Brain microvascular endothelial cell (primary cell): ENCODE measurements at places on chromosomes 2 and 18.

DNA sequence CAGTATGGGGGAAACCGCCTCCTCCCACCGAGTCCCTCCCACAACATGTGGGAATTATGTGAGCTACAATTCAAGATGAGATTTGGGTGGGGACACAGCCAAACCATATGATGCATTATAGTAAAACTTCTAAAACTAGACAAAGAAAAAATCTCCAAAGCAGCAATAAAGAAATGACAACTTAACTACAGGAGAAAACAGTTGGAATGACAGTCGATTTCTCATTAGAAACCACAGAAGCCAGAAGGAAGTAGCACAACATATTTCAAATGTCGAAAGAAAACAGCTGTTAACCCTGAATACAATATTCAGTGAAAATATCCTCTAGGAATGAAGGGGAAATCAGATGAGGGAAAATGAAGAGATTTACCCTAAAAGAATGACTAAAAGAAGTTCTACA, 53.5 kb upstream of the TCF4 start:
- DNase-seq = no peak

DNA sequence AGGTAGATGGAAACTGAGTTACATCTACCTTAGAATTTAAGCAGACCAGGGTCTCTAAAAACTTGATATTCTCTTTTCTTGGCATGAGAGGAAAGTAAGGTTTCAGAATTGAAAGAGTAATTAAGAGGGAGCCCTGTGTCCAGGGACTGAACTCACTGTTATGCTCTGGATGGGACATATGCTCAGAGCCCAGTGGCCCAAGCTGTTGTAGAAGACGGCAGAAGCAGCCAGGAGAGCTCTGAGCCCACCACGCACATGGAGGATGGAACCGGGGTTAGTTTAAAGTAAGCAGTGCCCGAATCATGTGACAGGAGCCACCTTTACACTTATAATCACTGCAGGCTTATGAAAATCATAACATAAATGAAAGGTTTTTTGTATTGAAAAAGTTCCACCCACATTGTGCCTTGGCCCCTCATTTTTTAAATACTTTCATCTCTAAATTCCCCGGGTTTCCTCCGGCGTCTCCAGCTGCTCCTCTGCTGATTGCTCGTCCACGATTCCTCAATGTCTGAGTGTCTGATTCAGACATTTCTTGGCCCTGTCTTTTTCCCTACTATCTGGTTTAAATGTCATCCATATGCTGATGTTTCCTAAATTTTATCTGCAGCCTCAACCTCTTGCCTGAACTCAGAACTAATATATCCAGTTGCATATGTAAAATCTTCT, 36.1 kb upstream of the SPTBN1 start:
- no peak for DNase-seq

GRCh38 chr18:27449104-27449503, 264.0 kb upstream of the CHST9 start:
- DNase-seq = no peak

DNA sequence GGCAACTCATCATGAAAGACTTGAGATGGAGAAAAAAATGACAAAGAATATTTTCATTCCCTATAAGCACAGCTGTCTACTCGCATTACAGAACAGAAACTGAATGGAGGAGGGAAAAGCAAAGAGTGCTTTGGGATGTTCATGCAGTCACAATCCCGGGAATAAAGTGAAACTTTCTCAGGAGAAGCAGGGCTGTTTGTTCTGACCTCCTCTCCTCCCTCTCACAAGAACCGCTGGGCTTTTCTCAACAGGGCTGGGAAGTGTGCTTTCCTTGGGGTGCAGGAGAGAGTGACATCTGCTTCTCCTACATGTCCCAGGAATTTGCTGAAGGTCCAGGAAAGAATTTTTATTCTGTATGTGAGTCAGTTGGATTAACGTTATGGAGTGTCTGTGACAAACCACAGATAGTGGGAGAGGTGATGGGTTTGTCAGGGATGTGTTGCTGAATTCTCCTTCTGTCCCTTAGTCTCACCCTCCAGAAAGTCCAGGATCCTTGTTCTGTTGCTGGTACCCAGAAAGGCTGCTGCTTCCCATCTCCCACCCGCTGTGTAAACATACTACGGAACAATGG, 125.6 kb downstream of the HRH4 start:
- no peak for DNase-seq

- peak; percentile 39 for DNase-seq
Observed at GRCh38 chr2:191038241-191038725, 24.3 kb upstream of the STAT1 start.

- no peak for DNase-seq
Observed at GRCh38 chr18:40326985-40327384, 1628.0 kb upstream of the PIK3C3 start.

GRCh38 chr18:23573626-23574431, 12.5 kb downstream of the NPC1 start:
- peak; percentile 55 for DNase-seq

- DNase-seq = peak; percentile 86
Observed at GRCh38 chr2:197159661-197160211, 150.8 kb downstream of the ANKRD44 start.

DNA sequence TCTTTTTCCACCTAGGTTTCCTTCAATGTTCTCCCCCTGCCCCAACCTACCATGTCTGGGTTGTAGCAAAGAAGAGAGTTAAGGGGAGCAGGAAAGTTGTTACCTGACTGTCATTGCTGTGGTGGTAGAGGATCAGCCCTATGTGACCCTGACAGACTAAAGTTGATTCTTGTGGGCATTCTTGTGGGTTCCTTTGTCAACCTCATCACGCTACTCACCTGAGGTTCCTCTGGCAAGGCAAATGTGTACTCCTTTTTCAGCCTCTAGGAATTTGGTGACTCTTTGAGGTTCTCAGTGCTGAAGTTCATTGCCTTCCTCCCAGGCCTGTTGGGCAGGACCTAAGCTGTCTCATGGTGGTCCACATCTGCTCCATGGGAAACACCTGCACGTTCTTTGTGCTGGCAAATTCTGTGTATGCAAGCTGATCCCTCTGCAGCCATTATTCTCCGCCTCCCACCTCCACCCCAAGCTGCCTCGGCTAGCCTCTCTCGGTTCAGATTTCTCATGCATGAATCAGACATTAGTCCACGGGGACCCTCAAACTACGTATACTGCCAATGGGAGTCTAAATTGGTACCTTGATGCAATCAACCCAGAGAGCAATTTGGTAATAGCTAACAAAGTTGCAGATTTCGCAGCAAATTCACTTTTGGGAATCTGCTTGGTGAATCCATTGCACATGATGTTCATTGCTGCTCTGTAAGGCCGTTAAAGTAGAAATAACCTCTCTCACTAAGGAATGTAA, 1.5 kb upstream of the GMCL1 start:
- DNase-seq = peak; percentile 17

DNA sequence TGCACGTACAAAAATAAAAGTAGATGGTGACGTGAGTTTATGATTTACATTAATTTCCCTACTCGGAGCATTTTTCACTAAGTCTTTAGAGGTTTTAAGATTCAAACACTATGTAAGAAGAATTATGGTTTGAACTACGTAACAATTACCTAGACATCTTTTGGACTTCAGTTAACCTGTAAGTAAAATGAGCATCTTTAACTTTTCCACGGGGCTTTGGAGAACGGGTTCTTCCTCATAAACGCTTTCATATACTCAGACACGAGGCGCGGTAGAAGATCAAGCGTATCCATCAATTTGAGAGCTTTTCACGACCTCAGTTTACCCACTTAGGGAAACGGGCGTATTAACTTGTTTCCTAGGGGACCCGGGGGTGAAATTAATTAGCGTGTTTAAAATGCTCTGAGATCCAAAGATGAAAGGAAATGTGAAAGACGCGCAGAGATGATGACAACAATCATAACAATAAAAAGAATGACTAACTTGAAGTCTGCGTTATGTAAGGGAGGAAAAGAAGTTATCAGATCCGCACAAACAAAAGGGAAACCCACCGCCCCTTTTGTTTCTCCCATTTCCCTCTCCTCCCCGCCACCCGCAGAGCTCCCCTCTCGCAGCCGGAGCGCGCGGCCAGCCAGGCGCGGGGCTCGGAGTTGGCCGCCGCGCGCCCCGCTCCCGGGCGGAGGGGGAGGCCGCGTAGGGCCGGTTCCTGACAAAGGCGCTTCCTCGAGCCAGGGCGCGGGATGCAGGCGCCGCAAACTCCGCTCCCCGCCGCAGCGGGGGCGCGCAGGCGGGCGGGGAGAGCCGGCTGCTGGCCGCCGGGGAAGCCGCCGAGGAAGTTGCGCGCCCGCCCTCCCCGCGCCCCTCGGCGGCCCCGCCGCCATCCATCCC, 807 bp downstream of the PELI1 start:
- peak; percentile 21 for DNase-seq

GRCh38 chr2:69616755-69617154, 26.8 kb downstream of the AAK1 start:
- DNase-seq = no peak

DNA sequence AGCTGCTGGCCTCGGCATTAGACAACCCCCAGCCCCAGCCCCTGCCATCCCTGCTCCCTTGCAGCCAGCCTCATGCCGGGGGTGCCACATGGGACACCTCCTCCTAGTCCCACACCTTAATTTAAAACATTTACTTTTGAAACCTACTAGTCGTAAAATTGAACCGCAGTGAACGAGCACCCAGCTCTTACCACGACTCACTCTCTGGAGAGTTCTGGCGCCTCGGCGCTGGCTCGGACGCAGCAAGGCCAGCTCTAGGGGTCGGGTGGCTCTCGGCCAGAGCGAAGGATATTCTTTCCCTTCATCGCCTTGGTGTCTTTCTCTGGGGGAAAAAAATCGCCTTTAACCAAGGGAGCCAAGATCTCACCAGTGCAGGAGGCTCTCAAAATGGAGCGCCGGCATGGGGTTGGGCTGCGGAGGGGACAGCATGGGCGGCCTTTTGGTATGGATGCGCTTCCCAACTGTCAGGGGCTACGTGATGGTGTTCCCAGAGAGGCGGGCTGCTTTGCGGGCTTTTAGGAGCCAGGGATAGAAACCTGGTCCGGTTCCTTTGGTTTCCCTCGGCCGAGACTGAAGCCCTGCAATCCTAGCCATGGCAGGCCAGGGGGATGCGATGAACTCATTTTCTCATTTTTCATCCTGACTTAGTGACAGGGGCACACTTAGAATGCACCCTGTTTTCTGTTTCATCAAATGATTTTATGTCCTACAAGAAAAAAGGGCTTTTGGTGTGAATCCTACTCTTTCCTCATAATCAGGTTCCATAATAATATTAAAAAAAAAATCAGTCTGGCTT, 2.0 kb downstream of the HPCAL1 start:
- DNase-seq = no peak

DNA sequence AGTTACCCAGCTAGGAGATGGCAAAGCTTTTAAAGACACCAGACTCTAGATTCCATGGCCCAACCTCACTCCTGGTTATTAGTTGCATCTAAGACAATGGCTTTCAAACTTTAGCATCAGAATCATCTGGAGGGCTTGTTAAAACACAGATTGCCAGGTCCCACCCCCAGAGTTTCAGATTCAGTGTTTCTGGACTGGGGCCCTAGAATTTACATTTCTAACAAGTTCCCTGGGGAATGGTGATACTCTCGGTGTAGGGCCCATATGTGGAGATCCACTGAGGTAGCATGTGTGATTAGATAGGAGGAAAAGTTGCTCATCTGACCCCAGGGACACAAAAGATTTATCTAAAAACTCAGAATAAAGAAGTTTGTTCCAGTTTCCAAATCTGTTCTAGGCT, 14.5 kb upstream of the TTR start:
- no peak for DNase-seq

GRCh38 chr2:241430178-241430577, 74.1 kb downstream of the FARP2 start:
- no peak for DNase-seq

- peak; percentile 28 for DNase-seq
Observed at GRCh38 chr2:96815326-96816126, 542 bp upstream of the CNNM3 start.

DNA sequence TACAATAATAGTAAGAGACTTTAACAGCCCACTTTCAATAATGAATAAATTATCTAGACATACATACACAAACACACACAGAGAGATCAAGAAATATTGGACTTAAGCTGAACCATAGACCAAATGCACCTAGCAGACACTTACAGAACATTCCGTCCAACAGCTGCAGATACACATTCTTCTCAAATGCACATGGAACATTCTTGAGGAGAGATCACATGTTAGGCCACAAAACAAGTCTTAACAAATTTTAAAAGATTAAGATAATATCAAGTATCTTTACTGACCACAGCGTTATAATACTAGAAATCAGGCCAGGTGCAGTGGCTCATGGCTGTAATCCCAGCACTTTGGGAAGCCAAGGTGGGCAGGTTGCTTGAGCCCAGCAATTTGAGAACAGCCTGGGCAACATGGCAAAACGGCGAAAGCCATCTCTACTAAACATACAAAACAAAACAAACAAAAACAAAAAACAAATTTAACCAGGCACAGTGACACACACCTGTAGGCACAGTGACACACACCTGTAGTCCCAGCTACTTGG, 7.4 kb downstream of the CERKL start:
- DNase-seq = no peak

GRCh38 chr2:179218848-179219594, 45.6 kb downstream of the SESTD1 start:
- peak; percentile 87 for DNase-seq

DNA sequence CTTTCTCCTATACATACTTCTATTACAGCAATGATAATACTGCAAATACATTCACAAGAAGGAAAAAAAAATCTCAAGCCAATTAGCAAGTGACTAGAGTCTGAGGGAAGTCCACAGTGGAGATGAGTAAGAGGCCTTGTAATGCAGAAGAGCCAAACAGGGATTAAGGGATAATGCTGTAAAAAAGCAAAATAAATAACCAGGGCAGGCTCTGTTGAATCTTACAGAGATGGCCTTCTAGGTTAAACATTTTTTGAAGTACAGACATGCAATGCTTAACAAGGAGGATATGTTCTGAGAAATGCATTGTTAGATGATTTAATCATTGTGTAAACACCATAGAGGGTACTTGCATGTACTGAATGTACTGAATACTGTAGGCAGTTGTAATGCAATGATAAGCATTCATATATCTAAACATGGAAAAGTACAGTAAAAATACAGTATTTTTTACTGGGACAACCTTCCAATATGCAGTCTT, 122.1 kb upstream of the RMDN2 start:
- DNase-seq = peak; percentile 80

DNA sequence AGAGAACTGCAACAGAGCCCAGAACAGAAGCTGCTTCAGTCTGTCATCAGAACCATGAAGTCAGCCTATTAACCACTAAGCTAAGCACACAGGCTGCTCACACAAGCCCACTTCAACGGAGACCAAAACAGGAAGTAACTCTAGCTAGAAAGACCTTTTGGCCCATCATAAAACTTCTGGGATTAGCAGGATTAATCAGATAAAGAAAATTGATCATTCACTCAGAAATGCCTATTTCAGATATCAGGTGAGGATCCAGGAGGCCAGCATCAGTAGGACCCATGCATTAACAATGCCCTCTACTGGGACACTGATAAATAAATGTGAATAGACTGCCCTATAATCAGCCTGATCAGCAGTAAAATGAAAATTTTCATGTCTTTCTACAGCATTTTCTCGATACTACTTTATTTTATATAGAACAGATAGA, 101.4 kb downstream of the WDPCP start:
- no peak for DNase-seq

DNA sequence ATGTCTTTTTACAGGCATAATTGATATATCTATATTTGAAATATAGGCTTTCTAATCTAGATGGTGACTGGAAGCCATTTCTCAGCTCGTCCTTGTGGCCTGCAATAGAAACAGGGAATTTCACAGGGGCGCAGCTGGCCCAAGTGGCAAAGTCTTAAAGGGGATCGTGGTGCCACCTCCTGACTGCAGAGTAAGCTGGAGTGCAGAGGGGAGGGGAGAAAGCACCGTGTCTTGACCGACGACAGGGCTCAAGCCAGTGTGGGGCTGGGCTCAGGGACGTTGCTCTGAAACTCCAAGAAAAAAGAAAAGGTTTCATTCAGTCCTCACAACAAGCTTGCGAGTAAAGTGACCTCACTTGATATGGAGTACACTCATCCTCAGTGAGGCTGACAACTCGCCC, 255.1 kb downstream of the DCDC2C start:
- DNase-seq = no peak
